NCI-H2081 (cell line): ENCODE measurements at places on chromosomes 7 and 10.

- no peak for DNase-seq
Measured at GRCh38 chr10:107806026-107806425, 641.5 kb upstream of the SORCS1 start.

DNA sequence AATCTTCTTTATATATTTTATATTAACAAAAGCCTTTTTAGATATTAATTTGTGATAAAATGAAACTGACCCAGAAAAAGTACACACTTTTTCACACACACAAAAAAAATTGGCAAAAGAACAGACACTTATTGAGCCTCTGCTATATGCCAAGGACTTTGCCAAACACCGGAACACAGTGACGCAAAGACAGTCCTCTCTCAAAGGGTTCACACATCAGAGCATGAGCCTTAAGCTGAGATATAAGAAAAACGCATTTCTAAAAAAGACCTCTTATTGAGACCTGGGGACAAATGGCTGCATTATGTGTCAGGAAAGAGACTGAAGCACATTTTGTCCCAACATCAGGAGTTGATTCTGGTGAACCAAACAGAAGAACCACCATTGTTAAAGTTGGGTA is 24.0 kb upstream of the ABCB4 start:
- DNase-seq: no peak

DNA sequence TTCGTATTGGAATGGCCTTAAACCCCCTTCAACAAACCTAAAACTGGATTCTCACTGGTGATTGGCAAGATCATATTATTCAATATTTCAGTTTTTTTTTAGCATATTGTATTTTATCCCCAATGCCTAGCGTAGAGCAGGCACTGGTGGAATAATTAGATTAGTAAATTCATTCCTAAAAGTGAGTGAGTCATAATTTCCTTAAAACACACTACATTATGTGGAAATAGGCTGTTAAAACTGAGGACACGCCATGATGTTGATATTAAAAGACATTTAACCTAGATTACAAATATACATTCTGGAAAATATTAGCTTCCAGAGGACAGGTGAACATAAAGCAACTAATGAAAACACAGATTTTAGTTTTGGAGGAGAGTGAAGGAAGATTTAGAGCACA is 463.9 kb downstream of the PARD3 start:
- no peak for DNase-seq

GRCh38 chr7:116230191-116231005 is 20.1 kb downstream of the TES start:
- no peak for DNase-seq

- no peak for DNase-seq
Measured at GRCh38 chr10:84511106-84511505, 182.7 kb downstream of the CCSER2 start.

DNA sequence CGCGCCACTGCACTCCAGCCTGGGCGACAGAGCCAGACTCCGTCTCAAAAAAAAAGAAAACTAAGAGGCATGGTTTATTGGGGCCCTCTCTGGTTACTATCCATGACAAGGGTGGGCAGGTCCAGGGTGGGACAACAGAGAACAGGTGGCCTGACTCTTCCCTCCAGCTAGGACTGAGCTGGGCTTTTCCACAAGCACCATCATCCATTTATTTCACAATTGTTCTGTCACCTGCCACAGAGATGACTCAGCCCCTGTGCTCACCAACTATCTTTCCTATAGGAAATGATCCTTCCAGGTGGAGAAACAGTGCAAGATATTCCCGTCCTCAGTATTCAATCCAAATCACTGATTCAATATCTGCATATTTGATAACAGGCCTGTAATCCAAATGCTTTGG is 44.9 kb upstream of the MYL10 start:
- no peak for DNase-seq

GRCh38 chr10:31830887-31831286 is 97.7 kb downstream of the ARHGAP12 start:
- no peak for DNase-seq

DNA sequence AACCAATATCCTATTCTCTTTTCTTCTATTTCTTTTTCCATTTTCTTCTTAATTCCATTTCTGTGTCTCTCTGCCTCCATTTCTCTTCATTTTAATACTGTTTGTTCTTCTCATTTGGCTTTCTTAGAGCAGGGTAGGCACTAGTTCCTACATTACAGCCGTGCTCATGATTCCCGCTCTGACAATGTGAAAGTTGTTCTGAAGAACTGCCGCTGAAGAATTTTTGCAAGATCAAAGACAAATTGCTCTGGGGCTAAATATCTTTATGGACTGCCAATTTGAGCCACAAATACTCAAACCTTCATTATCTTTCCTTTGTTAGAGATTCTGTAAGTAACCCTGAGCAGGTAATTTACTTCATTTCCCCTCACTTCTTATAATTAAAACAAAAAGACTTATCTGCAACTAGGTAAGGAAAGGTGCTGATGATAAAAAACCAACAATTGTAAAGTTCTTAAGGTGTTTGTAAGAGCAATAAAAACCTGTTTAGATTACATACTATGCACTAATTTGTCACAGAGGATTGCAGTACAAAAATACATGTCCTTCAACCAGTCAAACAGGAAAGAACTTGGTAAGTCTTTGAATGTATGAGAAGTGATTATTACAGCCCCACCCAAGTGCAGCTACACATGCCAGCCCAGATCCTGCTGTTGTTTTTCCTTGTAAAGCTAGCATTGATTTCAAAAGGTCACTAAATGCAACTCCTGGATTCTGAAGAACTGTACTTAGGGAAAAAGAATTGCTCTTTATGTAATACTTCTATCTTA is 127.5 kb downstream of the COL28A1 start:
- no peak for DNase-seq

- no peak for DNase-seq
Measured at GRCh38 chr7:108033776-108034497, 31.0 kb upstream of the LAMB1 start.

DNA sequence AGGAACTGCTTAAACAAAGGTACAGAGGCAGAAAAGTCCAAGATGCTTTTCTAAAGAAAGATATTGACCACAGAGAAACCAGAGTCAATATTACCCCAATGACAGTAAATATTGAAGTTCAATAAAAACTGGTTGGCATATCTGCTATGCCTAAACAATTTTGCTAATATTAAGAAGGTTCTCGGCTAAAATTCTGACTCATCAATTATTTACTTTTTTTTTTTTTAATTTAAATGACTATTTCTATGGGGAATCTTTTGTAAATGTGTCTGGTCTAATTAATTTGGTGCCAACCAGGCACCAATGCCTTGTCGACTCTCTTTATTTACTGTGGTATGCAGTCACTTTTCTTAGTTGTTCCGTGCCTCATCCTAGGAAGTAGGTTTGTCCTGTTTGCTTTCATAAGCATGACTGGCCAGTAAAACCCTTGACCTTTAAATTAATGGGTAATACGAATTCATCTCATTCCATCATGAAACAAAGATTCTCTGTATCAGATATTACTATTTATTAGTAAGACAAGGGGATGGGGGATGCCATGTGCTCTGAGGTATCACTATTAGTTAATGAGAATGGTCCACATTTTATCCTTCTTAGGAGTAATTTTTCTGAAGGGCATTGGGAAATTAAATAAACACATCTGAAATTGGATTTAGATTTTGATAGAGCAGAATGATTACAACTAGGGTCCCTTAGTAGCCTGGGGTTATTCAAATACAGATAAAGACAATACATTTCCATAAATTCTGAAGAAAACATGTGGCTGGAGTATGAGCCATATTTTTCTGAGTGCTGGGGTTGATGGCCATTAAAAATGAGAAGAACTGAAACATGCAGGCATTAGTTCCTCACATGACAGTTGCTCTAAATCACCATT is 154.4 kb downstream of the VTI1A start:
- DNase-seq: no peak

DNA sequence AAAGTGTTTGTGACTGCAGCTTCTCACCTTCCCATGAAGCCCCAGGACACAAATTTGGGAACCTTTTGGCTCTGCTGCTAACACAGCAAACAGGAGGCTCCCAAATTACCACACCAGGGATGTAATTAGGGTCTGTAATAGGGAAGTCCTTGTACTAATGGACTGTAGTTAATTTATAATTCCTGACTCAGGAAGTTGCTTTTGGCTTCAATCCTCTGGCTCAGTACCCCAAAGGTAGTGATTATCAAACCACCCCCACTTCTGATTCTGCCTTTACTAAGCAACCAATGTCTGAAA is 3.8 kb upstream of the MALSU1 start:
- peak; percentile 75 for DNase-seq

DNA sequence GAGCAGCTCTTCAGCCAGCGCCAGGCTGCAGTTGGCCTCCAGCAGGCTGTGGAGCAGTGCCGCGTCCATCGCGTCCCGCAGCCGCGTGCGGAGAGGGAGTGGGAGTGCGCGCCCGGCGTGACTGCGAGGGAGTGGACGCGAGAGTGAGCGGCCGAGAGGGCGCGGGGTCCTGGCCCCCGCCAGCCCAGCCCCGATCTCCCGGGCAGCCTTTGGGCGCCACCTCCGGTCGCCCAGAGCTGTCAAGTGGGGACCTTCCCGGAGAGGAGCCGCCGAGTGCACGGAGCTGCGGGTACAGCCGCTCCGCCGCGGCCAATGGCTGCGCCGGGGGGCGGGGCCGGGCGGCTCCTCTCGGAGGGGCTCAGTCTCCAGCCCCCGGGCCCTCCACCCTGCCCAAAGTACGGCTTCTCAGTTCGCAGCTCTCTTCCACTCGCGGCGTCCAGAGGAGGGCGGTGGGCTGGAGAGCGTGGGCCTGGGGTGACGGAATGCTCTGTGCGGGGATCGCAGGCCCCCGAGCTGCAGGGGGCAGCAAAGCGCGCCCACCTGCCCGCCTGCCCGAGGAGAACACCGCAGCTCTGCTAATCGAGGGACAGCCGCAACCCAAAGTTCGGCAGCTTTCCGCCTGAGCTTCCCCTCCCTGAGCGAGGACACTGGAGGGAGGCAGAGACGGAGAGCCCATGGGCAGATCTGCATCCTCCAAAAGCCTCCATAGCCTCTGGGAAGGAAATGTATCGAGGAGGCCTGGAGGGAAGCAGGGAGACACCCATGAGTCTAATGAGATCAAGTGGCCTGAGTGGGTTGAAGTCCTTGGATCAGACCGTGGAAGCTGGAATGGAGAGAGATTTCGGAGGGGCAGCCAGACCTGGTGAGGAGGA is at the start of gene CRHR2:
CRHR2 (minus strand) TSS at position 245 of the 872 bp plus-strand sequence; CDS start at position 69, 176 bp downstream.
- no peak for DNase-seq

DNA sequence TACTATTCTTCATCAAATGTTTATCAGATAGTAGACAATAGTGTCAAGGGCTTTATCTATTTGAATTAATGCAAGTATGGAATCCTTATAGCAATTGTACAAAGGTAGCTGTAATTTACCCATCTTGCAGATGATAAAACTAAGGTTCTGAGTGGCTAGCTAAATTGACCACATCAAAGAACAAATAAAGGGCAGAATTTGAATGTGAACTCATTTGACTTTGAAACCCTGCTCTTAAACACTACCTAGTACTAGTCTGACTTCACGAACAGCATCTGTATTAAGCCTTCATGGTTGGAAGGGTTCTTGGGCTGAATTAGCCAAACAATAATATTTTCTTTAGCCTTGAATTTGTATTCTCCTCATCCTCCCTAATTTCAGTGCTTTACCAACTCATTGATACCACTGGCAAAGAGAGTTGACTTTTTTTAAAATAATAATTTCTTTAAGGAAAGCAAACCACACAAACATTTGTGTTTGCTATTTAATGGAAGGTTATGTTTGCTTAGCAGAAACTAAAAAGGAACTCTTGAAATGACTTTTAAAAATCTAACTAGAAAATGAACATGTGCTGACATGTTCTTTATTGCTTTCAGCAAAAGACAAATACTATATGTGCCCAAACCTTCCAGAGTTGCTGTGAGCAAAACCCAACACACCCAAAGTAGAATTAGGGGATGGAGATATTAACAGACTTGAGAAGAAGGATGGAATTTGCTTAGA is 322.6 kb downstream of the RNLS start:
- DNase-seq: no peak

GRCh38 chr10:63204667-63205391 is 71.7 kb downstream of the NRBF2 start:
- DNase-seq: no peak

DNA sequence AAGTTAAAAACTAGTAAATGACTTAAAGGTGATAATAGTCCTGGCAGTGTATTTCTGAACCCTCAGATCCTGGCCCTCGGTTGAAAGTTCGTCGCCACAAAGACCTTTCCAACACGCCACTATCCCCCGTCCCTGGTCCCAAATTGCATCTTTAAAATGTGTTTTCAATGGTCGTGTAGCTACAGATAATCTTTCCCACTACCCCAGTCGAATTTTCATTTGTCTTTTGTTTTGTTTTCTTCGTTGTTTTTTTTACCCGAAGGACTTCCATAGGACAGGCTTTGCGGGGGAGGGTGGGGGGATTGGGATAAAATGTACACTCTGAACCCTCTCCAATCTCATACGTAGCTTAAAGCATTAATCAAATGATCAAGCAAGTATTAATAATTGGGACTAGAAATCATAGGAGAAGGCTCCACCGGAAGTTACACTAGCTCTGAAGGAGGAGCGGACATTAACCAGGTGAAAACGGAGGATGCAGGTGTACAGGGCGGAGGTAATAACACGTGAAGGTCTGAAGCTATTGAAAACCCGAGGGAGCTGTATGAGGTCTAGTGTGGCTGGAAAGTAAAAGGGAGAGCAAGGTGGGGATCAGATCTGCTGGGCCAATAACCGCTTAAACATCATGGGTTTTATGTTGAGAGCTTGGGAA is 32.8 kb upstream of the PHF14 start:
- DNase-seq: peak; percentile 4

DNA sequence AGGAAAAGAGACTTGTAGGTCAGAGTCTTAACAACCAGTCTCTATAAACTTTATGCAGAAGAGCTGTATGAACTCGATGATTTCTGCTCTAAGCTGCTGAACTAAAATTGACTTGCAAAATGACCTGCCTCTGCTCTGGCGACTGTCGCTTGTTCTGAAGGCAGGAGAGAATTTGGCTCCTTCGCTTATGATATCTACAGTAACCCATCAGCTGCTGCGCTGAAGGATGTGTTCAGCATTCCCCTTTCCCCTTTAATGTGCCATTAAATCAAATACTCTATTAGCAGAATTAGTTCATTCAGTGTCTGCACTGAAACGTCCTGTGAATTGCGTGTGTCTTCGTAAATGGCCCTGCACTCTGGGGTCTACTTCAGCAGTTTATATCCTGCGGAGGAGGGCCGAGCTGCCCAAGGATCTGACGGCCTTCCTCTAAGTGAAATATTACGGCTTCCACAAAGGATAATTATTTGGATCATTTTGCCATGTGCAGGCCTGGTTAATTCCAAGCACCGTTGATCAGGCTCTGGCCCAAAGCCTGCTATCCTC is 254.9 kb downstream of the SNX10 start:
- DNase-seq: no peak

DNA sequence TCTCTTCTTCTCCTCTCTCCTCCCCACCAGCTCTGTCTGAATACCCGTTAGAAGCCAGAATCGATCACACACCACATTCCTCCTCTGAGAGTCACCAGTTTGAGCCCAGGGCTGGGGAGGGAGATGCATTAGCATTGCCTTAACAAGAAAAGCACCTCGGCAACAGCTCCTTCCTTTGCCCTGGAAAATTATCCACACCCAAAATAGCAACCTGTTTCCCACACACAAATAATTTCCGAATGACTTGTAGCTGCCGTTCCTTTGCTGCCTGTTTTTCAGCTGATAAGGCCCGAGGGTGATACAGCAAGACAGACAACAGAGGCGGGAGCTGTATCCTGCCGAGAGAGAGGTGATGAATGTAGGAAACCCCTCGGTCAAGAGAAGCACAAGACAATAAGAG is 91.3 kb downstream of the CPXM2 start:
- DNase-seq: no peak

- no peak for DNase-seq
Measured at GRCh38 chr7:102934239-102934638, 21.4 kb downstream of the LRRC17 start.
